GM23248 (cell line): ENCODE measurements at places on chromosomes 5 and 9.

GRCh38 chr9:21491756-21492155 lies 9.6 kb upstream of the IFNE start:
- no peak for DNase-seq

DNA sequence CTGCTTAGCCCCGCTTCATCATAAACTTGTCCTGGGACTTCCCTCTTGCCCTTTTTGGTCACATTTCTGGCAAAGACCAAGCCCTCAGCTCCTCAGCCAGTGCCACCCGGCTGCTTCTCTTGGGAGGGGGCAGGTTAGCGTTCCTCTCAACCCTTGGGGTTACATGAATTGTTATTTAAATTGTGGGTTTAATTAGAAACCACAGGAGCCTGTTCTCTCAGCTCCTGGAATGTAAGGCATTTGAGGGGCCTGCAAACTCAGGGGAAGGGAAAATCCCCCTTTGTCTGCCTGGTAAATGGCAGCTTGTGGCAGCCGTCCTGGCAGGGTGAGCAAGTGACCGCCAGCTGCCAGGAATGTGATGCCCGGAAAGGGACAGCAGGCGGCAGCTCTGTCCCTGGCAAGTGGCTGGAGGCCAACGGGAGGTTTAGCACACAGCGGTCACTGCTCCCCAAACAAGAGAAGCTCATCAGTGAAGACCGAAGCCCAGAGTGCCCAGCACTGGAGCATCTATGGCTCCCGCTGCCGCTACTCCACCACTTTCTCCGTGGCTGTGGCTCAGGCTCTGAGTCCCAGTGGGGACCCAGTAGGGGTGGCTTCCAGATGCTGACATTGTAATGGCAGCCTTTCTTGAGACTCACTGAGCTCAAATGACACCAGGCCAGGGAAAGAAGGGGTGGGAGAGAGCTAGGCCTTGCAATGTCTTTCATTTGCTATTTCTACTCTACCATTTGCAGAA lies 51.7 kb downstream of the SHB start:
- DNase-seq, result peak; percentile 53

- no peak for DNase-seq
Measured at GRCh38 chr5:58043032-58043945, 416.6 kb downstream of the PLK2 start.

- peak; percentile 87 for DNase-seq
Measured at GRCh38 chr5:159135896-159136531, 36.3 kb upstream of the EBF1 start.

GRCh38 chr5:9775339-9775738 lies 145.2 kb upstream of the TAS2R1 start:
- DNase-seq, result peak; percentile 61
